ENCODE measurements at places on chromosomes 4 and X.

DNA sequence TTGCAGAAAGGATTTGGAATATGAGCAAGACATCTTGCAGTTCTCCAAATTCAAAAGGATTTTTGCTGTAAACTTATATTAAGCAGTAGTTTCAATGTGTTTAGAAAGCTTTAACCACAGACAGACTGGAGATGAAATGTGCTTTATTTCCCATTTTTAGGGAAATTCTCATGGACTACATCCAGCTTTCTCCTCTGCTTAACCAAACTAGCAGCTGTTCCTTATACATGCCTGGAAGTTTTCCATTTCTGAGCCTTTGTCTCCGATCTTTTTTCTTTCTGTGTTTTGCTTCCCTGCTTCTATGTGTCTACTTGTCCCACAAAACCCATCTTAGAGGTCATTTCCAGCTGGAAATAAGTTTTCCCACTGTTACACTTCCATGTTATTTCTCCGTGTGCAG, 41.6 kb downstream of the TMA16 start:
- no peak for DNase-seq

- no peak for DNase-seq
Measured at GRCh38 chrX:101385795-101386541, at the start of gene BTK. TSS of gene BTK (minus strand) at chrX:101386191. CDS start at chrX:101375284, 10,907 bp downstream.

GRCh38 chrX:119238557-119238956, 2.5 kb downstream of the PGRMC1 start:
- DNase-seq = no peak

GRCh38 chr4:7725951-7726350, 213.7 kb downstream of the AFAP1 start:
- no peak for DNase-seq

DNA sequence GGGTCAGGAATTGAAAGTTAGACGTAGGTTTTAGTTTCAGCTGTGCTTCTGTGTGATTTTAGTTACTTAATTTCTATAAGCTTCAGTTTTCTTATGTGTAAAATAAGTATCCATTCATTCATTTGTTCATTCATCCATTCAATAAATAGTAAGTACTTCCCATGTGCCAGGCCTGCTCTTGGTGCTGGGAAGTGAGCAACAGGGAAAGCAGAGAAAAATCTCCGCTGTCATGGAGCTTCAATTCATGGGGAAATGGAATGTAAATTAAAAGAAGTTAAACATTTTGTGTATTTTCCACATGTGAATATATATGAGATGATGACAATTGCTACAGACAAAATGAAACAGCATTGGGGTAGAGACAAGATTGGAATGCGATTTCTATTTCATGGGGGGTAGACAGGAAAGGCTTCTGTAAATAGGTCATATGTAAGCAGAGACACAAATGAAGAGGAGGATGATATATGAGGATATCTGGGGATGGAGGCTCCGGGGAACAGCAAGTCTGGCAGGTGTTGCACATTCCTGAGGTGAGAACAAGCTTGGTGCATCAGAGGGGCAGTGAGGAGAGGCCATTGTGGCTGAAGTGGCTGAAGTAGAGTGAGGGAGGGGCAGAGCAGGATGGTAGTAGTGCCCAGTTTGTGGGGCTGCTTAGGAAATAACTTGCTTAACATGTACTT, 66.2 kb downstream of the FHIP1A start:
- DNase-seq = no peak

- DNase-seq = peak; percentile 36
Measured at GRCh38 chr4:26325191-26325590, 4.4 kb downstream of the RBPJ start.

DNA sequence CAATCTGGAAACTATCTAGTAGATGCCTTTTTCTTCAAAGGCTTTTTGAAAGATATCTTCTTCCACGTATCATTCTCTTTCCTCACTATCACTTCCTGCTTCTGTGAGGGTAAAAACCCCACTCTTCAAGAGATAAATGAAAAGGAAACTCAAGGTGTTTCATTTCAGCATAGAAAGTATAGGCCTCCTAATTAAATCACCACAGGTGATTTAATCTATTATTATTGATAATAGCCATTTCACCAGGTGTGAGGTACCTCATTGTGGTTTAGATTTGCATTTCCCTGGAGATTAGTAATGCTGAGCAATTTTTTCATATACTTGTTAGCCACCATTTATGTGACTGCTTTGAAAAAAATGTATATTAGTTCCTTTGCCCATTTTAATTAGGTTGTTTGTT, 92.0 kb upstream of the EMCN start:
- DNase-seq = no peak

GRCh38 chr4:1994938-1995337, 13.8 kb downstream of the NELFA start:
- DNase-seq = no peak

DNA sequence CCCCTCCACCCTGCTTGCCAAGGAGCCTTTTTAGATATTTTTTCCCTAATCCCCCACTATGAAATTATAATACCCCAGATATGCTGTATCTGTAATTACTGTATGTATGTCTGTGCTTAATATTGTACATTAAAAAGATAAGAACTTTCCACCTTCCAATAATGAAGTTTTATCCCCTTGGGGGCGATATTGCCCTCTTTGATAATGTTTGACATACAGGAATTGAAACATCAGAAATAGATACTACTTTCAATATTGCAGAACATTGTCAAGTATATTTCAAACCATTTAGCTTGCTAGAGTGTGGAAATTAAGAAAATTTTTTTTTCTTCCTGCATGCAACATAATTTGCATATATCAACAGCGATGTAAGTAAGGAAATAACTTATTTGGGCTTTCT, 58.9 kb downstream of the NAF1 start:
- DNase-seq = no peak

- DNase-seq = no peak
Measured at GRCh38 chrX:153662266-153662665, 11.3 kb downstream of the PNCK start.

- no peak for DNase-seq
Measured at GRCh38 chr4:121734571-121734970, 30.4 kb downstream of the SMIM43 start.

GRCh38 chrX:129404670-129405008, 118.7 kb downstream of the SMARCA1 start:
- no peak for DNase-seq

DNA sequence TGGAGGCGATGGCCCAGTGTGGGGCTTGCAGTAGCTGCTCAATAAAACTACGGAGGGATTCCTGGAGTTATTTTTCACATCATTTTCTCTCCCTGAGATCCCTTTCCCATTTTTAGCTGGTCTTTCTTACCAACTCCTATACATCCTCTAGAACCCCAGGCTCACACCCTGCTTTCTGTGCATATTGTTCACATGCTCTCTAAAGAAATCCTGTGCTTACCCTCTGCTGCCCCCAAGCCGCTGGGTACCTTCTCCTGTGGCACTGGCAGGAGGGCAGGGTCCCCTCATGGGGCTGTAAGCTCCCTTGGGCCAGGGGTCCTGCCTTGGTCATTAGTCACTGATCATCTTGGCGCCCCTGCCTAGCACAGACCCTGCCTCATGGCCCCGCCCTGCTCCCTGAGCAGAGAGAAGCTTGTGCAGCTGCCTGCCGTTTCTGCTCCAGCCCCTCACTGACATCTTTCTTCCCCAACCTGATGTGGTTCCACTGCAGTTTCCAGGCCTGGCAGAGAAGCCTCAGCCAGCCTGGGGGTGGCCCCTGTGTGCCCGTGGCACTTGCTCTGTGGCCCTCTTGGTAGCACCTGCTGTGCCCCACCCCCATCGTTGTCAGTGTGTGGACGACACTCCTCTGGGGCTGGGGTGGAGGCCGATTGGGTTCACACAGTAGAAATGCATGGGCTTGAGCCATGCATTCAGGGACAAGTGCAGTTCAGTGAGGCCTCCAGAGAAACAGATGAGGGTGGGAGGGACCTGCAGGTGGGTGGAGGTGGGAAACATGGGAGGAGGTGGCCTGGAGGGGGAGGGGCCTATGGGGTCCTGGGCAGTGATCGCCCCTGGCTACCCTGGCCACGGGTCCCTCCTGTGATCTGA, 69.5 kb downstream of the WFS1 start:
- DNase-seq = no peak
